AG10803 (cell line): ENCODE measurements at places on chromosomes 3 and 15.

- DNase-seq: no peak
Measured at GRCh38 chr15:52760562-52760961, 29.6 kb downstream of the ONECUT1 start.

DNA sequence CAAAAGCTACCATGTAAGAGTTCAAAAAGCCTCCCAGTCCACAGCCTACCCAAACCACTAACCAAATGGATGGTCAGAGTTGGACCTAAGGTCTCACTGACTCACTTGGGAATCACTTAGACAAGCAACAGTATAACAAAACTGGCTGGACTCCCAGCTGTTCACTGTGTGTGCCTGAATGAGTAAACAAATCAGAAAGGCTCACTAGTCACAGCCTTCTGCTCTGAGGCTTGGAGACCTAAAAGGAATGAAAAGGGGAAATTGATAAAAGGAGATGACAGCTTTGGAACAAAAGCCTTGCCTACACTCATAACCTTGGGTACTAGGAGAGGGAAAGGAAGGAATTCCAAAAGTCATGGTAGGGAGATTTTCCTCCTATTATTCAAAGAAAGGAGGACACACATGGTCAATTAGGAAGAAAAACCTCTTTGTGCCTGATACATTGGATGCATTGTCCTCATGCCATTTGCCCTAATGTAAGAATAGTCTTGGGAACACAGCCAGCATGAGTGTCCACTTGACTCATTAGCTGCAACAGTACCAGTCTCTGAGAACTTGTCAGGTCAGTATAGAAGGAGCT is 92.3 kb downstream of the FRMD5 start:
- peak; percentile 99 for DNase-seq

DNA sequence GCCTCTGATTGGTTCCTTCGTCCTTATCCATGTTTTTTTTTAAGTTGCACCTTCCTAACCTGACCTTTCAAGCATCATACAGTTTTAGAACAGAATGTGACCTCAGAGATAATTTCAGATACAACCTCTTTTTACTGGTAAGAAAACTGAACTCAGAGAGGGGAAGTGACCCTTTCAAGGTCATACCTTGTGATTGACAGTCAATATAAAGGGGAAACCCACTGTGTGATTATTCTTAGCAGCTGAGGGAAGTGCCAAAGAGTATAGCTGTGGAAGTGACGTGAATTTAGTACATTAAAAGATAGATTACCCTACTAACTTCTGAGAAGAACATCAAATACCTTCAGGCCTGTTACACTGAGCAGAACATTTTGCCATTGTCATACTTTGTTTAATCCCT is 319.4 kb downstream of the NEK10 start:
- no peak for DNase-seq

GRCh38 chr3:60598671-60599070 is 652.6 kb downstream of the FHIT start:
- DNase-seq: peak; percentile 70

- DNase-seq: no peak
Measured at GRCh38 chr3:86438544-86438943, 552.4 kb downstream of the VGLL3 start.

DNA sequence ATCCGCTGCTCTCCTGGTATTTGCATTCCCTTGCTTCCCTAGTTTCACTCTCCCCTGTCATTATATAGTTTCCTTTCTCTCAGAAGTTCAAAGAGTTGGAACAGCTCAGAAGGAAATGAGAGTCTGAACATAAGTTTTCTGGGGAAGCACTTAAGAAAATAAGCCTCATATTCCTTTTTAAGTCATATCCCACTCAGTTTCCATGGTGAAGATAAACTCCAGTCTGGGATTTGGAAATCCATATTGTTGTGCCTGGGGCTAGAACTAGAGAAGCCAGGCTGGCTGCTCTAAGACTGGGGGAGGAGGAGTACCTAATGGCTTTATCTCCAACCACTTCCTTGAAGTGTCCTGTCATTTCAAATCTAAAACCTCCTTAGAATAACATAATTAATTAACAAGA is 134.2 kb upstream of the ALCAM start:
- DNase-seq: no peak

- peak; percentile 77 for DNase-seq
Measured at GRCh38 chr3:194082743-194083636, 53.0 kb upstream of the HES1 start.

DNA sequence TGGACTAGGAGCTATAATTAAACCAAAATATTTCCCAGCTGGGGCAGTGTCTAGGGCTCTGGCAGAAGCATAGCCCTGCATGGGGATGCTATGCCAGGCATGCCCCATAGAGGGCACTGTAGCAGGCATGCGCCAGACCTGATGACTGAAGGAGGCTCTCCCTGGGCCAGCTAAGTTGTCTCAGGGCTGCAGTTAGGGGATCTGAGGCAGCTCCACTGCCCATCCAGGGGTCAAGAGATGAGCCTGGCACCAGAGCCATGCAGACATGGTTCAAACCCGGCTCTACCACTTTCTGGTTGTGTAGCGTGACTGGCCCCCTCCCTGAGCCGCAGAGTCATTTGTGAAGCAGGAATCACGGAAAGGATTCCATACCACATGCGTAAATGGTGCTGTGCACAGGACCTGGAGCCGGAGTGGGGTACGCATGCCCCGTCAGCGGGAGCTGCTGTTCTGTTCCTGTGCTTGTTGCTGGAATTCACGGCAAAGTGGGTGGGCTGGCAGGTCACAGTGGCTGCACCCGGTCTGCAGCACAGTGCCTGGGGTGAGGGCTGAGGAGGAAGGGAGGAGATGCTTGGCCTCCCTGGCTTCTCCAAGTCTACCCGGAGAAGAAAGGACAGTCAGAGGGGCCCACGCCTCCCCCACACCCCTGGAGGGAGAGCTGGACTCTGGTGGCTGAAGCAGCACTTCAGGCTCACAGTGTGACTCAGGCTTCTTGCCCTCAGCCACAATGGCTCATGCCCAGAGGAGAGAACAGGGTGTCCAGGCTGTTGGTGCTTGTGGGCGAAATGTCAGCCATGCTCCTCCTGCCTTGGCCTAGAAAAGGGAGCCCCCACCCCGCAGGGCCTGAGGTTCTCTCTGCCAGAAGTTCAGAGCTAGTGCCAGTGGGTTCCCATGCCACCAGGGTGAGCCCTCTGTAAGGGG is 43.1 kb downstream of the DNASE1L3 start:
- DNase-seq: peak; percentile 75

DNA sequence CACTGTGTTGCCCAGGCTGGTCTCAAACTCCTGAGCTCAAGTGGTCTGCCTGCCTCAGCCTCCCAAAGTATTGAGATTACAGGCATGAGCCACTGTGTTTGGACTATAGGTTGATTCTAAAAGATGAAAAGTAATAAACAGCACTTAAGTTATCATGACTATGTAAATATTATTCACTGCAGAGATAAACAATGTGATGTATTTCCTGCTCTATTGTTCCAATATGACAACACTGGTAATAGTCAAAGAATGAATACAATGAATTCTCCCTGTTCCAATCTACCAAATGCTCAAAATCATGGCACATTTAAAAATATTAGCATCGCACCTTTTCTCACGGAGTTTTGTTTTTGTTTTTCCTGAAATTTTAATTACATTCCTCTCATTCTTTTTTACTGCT is 36.8 kb upstream of the TBL1XR1 start:
- no peak for DNase-seq

DNA sequence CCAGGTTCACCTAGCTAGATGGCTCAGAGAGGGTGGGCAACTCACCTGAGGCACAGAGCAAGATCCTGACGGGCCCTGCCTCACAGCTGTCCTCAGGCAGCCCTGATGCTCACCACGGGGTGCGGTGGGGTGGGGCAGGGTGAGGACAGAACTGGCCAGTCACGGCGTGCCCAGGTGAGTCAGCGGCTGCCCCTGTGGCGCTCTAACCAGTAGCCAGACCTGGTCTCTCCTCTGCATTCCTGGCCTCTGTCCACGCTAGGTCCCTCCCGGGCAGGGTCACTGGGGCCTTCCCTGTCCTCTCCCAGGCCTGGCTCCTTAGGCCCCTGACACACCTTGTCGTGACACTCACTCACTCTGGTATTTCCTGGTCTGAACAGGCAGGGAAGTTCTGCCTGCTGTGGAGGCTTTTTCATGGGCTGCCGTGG is 901 bp downstream of the ALS2CL start:
- DNase-seq: no peak

DNA sequence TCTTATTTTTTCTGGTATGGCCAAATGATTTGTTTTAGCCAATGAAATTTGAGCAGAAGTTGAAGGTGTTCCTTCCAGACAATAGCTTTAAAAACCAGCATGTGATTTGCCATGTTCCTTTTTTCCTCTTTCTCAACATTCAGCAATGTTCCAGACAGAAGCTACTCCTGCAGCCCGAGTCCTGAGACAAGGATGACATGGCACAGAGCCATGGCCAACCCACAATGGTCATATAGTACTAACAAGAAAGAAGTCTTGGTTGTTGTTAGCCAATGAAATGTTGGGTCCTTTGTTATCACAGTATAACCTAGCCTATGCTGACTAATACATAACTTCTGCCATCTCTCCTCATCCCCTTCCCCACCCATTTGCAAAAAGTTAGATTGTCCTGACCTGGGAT is 211.1 kb upstream of the STT3B start:
- DNase-seq: no peak

- no peak for DNase-seq
Measured at GRCh38 chr3:48220746-48221145, 2.5 kb upstream of the CAMP start.

GRCh38 chr3:179038216-179038898 is 33.3 kb downstream of the ZMAT3 start:
- no peak for DNase-seq

GRCh38 chr15:69780981-69781380 is 316.7 kb downstream of the TLE3 start:
- DNase-seq: no peak

DNA sequence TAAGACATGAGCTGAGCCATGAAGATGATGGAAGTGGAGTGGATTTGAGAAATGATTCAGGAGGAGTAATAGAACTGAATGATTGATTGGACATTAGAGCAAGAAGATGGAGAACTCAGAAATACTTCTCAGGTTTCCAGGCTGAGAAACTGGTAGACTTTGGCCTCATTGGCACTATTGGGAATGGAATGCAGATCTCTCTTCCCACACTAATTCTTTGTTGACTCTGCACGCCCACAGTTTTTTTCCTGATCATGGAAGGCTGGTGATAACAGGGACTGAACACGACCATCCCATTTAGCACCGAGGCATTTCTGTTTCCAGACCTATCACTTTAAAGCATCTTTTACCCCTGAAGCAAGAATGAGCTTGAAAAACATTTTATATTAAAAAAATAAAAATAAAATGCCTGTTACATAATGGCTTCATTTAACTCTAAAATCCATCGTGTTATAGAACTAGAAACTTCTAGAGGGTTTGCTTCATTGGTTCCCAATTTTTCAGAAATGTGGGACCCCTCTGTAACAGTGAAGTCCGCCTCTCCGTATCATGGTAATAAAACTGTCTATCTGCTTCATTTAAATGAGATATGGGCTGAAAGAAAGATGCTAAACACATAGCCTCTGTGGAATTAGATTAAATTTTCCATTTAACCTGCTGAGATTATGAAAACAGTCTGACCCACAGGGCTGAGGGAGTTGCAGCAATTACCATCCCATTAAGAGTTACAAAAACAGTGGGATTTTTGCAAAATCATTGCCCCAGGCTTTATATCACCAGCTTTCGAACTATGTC is 562.0 kb upstream of the CFAP20DC start:
- no peak for DNase-seq

GRCh38 chr3:154884952-154885351 is 195.2 kb upstream of the MME start:
- DNase-seq: peak; percentile 81

DNA sequence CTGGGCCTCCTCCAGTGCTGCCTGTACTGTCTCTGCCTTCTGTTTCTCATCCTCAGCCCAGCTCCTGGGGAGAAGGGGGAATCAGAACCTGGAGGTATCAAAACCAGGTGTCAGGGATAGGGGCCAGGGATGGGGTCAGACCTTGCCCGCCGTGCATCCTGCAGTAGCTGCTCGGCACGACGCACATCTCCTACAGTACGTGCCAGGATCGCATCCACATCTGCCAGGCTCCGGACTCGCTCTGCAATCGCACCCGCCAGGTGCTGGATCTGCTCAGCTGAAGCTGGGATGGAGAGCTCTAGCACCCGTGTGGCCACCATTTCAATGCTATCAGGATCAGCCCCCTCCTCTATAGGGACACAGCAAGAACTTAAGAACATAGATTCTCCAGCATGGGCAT is 1.4 kb upstream of the USP19 start:
- no peak for DNase-seq

DNA sequence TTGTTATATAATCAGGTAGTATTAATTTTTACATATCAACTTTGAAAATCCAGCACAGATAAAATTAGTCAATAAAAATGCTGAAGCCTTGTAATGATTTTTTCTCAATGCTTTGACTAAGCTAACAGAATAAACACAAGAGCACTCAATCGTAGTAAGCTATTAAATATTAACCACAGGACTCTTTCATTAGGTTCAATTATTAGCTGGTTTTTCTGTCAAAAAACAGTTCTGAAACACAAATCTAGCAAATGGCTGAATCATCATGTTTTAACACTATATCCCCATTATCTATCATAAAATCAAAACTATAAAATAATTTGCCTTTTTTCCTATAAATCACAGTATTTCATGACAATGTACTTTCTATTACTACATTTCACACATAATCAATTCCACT is 69.6 kb downstream of the PLOD2 start:
- DNase-seq: no peak

- peak; percentile 64 for DNase-seq
Measured at GRCh38 chr3:151016478-151016795, 43.9 kb upstream of the CLRN1 start.

- DNase-seq: no peak
Measured at GRCh38 chr3:72930754-72931153, 42.9 kb downstream of the GXYLT2 start.

- DNase-seq: no peak
Measured at GRCh38 chr3:23240171-23240785, 37.2 kb downstream of the UBE2E2 start.

GRCh38 chr15:90882781-90883525 is 1.4 kb upstream of the FES start:
- DNase-seq: no peak

- DNase-seq: no peak
Measured at GRCh38 chr3:160078533-160078932, 89.9 kb downstream of the IL12A start.

GRCh38 chr3:126685021-126685420 is 19.0 kb upstream of the CHCHD6 start:
- DNase-seq: peak; percentile 63

GRCh38 chr3:152319831-152320617 is 51.3 kb downstream of the MBNL1 start:
- no peak for DNase-seq

GRCh38 chr15:43912208-43912607 is 85.4 kb downstream of the WDR76 start:
- no peak for DNase-seq

GRCh38 chr15:57505056-57505715 is 86.5 kb upstream of the MYZAP start:
- DNase-seq: peak; percentile 17

- no peak for DNase-seq
Measured at GRCh38 chr3:16587047-16587680, 18.1 kb downstream of the DAZL start.
